ENCODE measurements at places on chromosomes 6 and 20.

GRCh38 chr6:80550281-80550680 lies 443.8 kb downstream of the BCKDHB start:
- DNase-seq: no peak

- no peak for DNase-seq
These were observed 57.5 kb upstream of the SNRPB2 start for GRCh38 chr20:16672299-16672698.

- DNase-seq: no peak
These were observed 7.3 kb upstream of the PCMTD2 start for GRCh38 chr20:64247970-64248841.

DNA sequence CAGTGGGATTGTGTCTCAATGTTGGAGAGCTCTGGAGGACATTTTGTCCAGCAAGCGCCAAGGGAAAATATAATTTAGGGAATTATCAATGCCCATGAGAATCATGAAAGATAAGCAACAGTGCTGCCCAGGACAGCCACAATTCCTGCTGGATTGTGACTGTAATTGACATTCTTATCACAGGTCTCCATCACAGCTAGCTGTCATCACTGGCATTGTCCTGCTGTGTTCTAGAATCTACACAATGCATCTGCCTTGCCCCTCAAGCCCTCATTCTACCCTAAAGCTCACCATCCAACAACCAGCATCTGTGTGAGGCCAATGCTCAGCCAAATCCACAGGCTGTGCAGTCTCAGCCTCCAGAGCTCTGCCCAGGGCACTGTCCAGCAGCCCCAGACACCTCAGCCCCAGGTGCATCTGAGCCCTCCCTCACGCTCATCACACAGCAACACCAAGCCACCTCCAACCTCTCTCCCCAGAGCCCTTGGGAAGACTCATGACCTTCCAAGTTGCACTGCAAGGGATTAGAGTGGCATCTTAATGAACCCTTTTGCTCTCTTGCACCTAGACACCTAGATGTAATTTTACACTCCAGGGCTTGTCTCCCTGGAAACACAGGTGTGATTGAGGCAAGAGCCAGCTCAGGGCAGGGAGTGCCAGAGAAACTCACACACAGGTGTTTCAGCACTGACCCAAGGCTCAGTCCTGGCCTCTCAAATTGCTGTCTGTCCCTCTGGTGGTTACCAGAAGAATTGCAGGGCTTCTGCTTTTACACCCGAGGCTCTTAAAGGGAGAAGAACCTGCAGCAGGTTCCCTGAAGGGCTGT lies 85.2 kb upstream of the PHACTR3 start:
- no peak for DNase-seq

GRCh38 chr20:17533396-17533795 lies 2.2 kb upstream of the BFSP1 start:
- no peak for DNase-seq

- no peak for DNase-seq
These were observed 267.8 kb downstream of the PTPRK start for GRCh38 chr6:128252341-128253176.

- no peak for DNase-seq
These were observed 8.0 kb upstream of the ARG1 start for GRCh38 chr6:131565056-131565455.

- no peak for DNase-seq
These were observed 26.7 kb upstream of the SPTLC3 start for GRCh38 chr20:12982098-12982497.

Data from activated B cell treated with CpG ODN at 0.5 μM for 24 hours (primary cell).